A549 treated with dexamethasone at 1 μM for 4 hours (cell line): ENCODE measurements at places on chromosomes 6 and 20. TPM values are rescaled to one million over a fixed set of nuclear protein-coding genes. Genes with fewer than 3 reads are reported as not detected.

The PTGIS gene
- 0.02 to 0.07 TPM (median 0.06 TPM) in 3 of 5 replicates, not detected in the others for total RNA-seq

The BPIFA1 gene
- not detected in 5 replicates for total RNA-seq

The FAM83C gene
- total RNA-seq = 0.07 to 0.13 TPM (median 0.11 TPM) in 5 replicates

The TMEM74B gene
- total RNA-seq = 2.4 to 3.5 TPM (median 3.1 TPM) in 5 replicates

The BTN1A1 gene
- not detected in 5 replicates for total RNA-seq

The MOG gene
- not detected in 5 replicates for total RNA-seq

The CFAP206 gene
- total RNA-seq = 0.31 to 0.57 TPM (median 0.38 TPM) in 5 replicates
